ENCODE measurements at places on chromosomes 5 and 9. TPM values are rescaled to one million over a fixed set of nuclear protein-coding genes. Genes with fewer than 3 reads are reported as not detected.

- H3K27ac ChIP-seq, result no peak overlapping the region
- no peaks in the 10 kb centered on the region for H3K4me1 ChIP-seq
- no peak for DNase-seq
- no peak overlapping the region for H3K4me3 ChIP-seq
Measured at GRCh38 chr9:120855827-120856670, 13.3 kb upstream of the PSMD5 start.

DNA sequence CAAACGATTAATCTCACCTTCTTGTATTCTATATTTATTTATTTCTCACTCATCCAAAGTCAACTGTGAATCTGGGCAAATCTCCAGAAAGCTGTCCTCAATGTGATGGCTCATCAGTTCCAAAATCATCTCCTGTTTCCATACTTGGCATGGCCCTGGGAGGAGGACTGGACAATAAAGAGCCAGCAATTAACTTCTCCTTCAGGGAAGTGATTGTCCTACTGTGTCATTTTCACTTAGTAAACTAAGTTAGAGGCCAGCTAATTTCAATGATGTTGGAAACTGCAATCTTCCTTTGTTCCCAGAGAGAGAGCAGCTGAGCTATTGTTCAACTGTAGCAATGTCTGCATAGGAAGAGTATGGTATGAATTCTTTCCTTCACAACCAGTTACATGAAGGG, 17.5 kb downstream of the CDH12 start:
- no peak overlapping the region for H3K27ac ChIP-seq
- DNase-seq, result no peak
- no peaks in the 10 kb centered on the region for H3K27me3 ChIP-seq
- no peaks in the 10 kb centered on the region for H3K36me3 ChIP-seq
- no peaks in the 10 kb centered on the region for H3K4me1 ChIP-seq

DNA sequence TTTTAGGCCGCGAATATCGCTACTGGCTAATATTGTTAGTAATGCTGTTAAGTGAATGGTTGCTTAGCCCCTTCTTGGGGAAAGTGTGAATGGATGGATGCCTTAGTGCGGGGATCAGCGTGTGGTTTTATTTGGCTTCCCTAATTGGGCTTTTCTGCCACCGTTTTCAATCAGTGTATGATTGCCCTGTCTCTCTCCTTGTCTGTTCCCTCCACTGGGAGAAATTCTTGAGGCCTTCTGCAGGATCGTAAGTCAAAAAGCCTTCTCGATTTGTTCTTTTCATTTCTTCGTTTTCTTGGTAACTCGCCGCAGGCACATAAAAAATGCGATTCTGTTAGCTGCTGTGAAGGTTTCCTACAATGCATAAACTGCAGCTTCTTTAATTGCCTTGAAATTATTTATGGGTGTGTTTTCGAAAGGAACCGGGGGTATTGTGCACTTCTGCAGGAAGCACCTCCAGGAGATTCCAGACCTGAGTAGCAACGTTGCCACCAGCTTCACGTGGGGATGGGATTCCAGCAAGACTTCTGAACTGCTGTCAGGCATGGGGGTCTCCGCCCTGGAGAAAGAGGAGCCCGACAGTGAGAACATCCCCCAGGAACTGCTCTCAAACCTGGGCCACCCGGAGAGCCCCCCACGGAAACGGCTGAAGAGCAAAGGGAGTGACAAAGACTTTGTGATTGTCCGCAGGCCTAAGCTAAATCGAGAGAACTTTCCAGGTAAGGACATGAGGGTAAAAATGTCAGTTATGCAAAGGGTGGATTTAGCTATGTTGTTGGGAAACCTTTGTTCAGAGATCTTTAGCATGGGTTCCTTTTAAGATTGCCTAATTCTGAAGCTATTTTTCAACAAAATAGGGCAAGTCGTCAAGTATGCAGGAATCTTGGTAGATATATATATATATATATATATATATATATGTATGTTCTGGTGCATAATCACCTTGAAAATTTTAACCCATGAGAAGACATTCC, 700 bp downstream of the SKP2 start:
- peak overlapping the region; percentile 98 for H3K4me3 ChIP-seq
- H3K27me3 ChIP-seq, result no peaks in the 10 kb centered on the region
- no peak overlapping the region for H3K27ac ChIP-seq
- H3K36me3 ChIP-seq, result peaks cover 2% of the 10 kb centered on the region
- DNase-seq, result peak; percentile 70

GRCh38 chr5:5304361-5305020, 118.0 kb upstream of the ICE1 start:
- H3K27me3 ChIP-seq, result no peaks in the 10 kb centered on the region
- DNase-seq, result peak; percentile 42
- H3K27ac ChIP-seq, result no peak overlapping the region
- no peak overlapping the region for H3K4me3 ChIP-seq
- no peaks in the 10 kb centered on the region for H3K4me1 ChIP-seq

Gene PCDHGC5
- 1.4 TPM for total RNA-seq

- no peak overlapping the region for H3K4me3 ChIP-seq
- H3K4me1 ChIP-seq, result no peaks in the 10 kb centered on the region
- no peaks in the 10 kb centered on the region for H3K36me3 ChIP-seq
- peaks cover 12% of the 10 kb centered on the region for H3K27me3 ChIP-seq
- no peak for DNase-seq
- H3K27ac ChIP-seq, result no peak overlapping the region
Measured at GRCh38 chr5:139900546-139901250, 105.1 kb downstream of the PSD2 start.

GRCh38 chr9:127846443-127847177, 7.8 kb downstream of the ENG start:
- H3K27me3 ChIP-seq, result no peaks in the 10 kb centered on the region
- peaks cover 18% of the 10 kb centered on the region for H3K36me3 ChIP-seq
- H3K4me1 ChIP-seq, result peaks cover 22% of the 10 kb centered on the region
- DNase-seq, result no peak

GRCh38 chr5:53942724-53943123, 367.6 kb downstream of the ARL15 start:
- no peaks in the 10 kb centered on the region for H3K36me3 ChIP-seq
- no peaks in the 10 kb centered on the region for H3K27me3 ChIP-seq
- no peak overlapping the region for H3K27ac ChIP-seq
- no peaks in the 10 kb centered on the region for H3K4me1 ChIP-seq
- no peak for DNase-seq
- H3K4me3 ChIP-seq, result no peak overlapping the region

GRCh38 chr9:137240318-137240840, 708 bp upstream of the TUBB4B start:
- peaks cover 23% of the 10 kb centered on the region for H3K4me1 ChIP-seq
- H3K4me3 ChIP-seq, result peak overlapping the region; percentile 64
- H3K27me3 ChIP-seq, result no peaks in the 10 kb centered on the region
- peak overlapping the region; percentile 91 for H3K27ac ChIP-seq
- peak; percentile 73 for DNase-seq
- peaks cover 6% of the 10 kb centered on the region for H3K36me3 ChIP-seq

Gene KLF4
- 69.4 TPM for total RNA-seq

Gene MIER3
- total RNA-seq, result 25.1 TPM

GRCh38 chr5:96537386-96537785, 104.3 kb upstream of the PCSK1 start:
- no peaks in the 10 kb centered on the region for H3K4me1 ChIP-seq
- DNase-seq, result no peak
- no peak overlapping the region for H3K4me3 ChIP-seq
- H3K36me3 ChIP-seq, result no peaks in the 10 kb centered on the region
- H3K27ac ChIP-seq, result no peak overlapping the region

Gene SPINK4
- not detected for total RNA-seq

GRCh38 chr9:115531410-115532125, 413.6 kb upstream of the TNC start:
- no peaks in the 10 kb centered on the region for H3K27me3 ChIP-seq
- no peaks in the 10 kb centered on the region for H3K36me3 ChIP-seq
- H3K27ac ChIP-seq, result no peak overlapping the region
- no peaks in the 10 kb centered on the region for H3K4me1 ChIP-seq

GRCh38 chr5:154131817-154132216, 58.7 kb upstream of the GALNT10 start:
- no peaks in the 10 kb centered on the region for H3K36me3 ChIP-seq
- no peak overlapping the region for H3K27ac ChIP-seq
- H3K4me3 ChIP-seq, result no peak overlapping the region
- H3K4me1 ChIP-seq, result no peaks in the 10 kb centered on the region
- H3K27me3 ChIP-seq, result no peaks in the 10 kb centered on the region

Gene GABRA1
- not detected for total RNA-seq

DNA sequence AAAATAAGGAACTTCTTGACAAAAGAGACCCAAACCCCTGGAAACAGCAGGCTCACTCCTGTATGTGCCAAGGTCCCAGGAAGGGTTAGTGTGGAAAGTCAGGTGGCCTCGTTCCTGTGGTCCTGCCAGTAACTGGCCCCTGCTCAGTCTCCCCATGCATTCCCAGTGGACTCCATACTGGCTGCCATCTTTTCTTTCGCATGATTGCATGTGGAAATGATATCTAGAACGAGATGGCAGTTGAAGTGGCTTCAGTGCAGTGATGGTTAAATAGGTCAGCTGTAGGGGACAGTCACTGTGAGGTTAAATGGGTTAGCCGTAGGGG, 30.4 kb downstream of the AHRR start:
- DNase-seq, result no peak
- no peak overlapping the region for H3K4me3 ChIP-seq
- no peaks in the 10 kb centered on the region for H3K36me3 ChIP-seq
- H3K4me1 ChIP-seq, result no peaks in the 10 kb centered on the region
- H3K27ac ChIP-seq, result no peak overlapping the region

GRCh38 chr5:180289966-180290365, 1.9 kb downstream of the MAPK9 start:
- no peak overlapping the region for H3K4me3 ChIP-seq
- H3K4me1 ChIP-seq, result no peaks in the 10 kb centered on the region
- H3K27me3 ChIP-seq, result no peaks in the 10 kb centered on the region
- H3K27ac ChIP-seq, result no peak overlapping the region
- peak; percentile 35 for DNase-seq

DNA sequence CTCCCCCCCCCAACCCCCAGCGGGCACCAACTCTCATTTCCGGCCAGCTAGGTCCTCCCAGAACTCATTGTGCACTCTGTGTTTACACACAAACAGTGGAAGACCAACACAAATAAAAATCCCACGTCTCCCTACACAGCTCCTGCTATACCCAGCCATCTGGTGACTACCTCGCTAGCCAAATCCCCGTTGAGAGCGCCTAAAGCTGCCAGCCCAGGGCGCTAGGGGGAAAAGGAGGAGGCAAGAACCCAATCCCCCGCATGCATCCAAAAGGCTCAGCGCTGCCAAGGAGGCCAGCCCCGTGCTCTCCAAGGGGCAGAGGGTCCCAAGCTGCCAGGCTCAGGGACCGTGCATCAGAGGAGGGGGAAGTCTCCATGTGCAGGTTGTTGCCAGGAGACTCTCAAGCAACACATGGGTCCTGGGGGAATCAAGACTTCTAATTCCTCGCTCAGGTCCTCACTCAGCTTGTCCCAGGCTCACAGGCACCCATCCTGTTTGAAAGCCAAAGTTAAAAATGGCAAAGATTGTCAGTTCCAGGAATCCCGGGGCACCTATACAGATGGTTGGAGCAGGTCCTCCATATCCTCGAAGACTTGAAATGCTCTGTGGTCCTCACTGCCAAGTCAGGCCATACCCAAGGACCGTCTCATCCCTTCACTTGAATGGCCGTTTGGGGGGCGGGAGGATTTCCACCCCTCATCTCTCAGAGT, 2.7 kb downstream of the ASTN2 start:
- H3K36me3 ChIP-seq, result no peaks in the 10 kb centered on the region
- peaks cover 4% of the 10 kb centered on the region for H3K4me1 ChIP-seq
- no peak for DNase-seq
- no peak overlapping the region for H3K27ac ChIP-seq
- H3K4me3 ChIP-seq, result no peak overlapping the region

Gene TOR4A
- total RNA-seq, result 23.8 TPM

Gene MARCOL
- not detected for total RNA-seq

GRCh38 chr5:73022471-73023169, 66.8 kb downstream of the FCHO2 start:
- no peaks in the 10 kb centered on the region for H3K27me3 ChIP-seq
- no peak for DNase-seq
- H3K27ac ChIP-seq, result no peak overlapping the region
- H3K36me3 ChIP-seq, result peaks cover 5% of the 10 kb centered on the region
- H3K4me1 ChIP-seq, result peaks cover 5% of the 10 kb centered on the region
- no peak overlapping the region for H3K4me3 ChIP-seq

Gene AHRR
- 1.7 TPM for total RNA-seq

Gene ACTL7B
- not detected for total RNA-seq

DNA sequence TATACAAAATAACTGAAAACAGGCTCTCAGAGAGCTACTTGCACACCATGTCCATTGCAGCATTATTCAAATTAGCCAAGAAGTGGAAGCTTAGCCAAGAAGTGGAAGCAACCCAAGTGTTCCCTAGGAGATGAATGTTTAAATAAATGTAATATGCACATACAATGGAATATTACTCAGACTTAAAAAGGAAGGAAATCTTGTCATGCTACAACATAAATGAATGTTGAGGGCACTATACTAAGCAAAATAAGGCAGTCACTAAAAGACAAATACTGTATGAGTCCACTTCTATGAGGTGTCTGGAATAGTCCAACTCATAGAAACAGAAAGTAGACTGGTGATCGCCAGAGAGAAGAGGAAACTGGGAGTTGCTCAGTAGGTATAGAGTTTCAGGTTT, 438.1 kb downstream of the MAT2B start:
- no peaks in the 10 kb centered on the region for H3K4me1 ChIP-seq
- H3K27ac ChIP-seq, result no peak overlapping the region
- H3K27me3 ChIP-seq, result no peaks in the 10 kb centered on the region
- DNase-seq, result no peak

DNA sequence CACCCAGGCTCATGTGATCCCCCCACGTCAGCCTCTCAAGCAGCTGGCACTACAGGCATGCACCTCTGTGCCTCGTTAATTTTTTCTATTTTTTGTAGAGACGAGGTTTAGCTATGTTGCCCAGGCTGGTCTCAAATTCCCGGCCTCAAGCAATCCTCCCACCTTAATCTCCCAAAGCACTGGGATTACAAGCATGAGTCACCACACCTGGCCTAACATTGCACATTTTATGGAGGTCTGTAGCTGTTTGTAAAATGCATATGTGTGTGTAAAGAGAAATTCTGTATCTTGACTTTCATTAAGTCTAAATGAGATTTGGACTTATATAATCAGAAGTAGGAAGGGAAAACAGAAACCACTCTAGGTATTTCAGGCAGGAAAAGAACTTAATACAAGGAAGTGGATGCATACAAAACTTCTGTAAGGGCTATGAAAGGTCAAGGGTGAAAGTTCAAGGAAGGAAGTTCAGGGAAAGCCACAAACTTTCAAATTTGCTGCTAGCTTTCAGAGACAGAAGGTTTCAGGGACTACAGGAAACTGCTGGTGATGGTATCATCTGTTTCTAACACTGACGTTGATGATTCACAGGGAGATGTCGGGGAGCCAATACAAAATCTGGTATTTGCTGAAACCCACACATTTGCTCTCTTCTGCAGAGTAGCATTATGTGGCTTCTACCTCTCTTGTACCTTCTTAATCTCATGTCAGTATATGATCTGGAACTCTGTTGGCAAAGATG, 209.4 kb downstream of the PIK3R1 start:
- no peaks in the 10 kb centered on the region for H3K4me1 ChIP-seq
- no peak for DNase-seq
- no peak overlapping the region for H3K4me3 ChIP-seq
- H3K36me3 ChIP-seq, result no peaks in the 10 kb centered on the region

GRCh38 chr5:172172912-172173563, 15.0 kb downstream of the STK10 start:
- no peak for DNase-seq
- peaks cover 7% of the 10 kb centered on the region for H3K4me1 ChIP-seq
- no peaks in the 10 kb centered on the region for H3K36me3 ChIP-seq
- H3K27ac ChIP-seq, result no peak overlapping the region
- H3K27me3 ChIP-seq, result no peaks in the 10 kb centered on the region

Gene C9
- 4.5 TPM for total RNA-seq

Data from kidney (tissue), 22 donors.